ENCODE measurements at places on chromosomes 1 and 21.

GRCh38 chr1:26889551-26890466 lies at the start of gene GPN2:
Gene GPN2, minus strand, starts transcription at chr1:26890283. Its CDS starts 187 bp downstream, at chr1:26890096.
- peak; percentile 65 for DNase-seq

DNA sequence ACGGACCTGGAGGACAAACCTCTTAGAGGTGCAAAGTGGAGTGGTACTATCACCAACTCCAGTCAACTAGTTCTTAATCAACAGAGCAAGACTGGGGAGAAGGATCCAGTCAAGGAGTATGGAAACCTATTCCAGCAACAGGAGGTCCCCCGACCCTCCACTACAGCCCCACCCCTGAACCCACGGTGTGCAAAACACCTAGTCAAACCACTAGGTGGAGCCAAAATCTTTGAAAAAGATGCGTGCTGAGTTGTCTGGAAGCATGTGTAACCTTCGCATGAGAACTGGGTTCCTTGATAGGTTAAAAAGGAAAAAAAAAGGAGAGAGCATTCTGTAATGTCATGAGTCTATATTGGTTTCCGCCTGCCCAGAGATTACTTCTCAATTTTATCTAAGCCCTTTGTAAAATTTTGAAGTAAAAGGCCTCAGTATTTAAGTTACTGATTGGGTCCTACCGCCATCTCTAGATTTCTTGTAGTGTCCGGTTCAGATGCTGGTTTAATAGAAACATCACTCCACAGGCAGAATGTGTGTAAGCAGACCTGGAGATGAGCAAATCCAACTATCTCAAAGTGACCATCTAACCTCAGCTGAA lies 81.9 kb upstream of the HAO2 start:
- DNase-seq: no peak

DNA sequence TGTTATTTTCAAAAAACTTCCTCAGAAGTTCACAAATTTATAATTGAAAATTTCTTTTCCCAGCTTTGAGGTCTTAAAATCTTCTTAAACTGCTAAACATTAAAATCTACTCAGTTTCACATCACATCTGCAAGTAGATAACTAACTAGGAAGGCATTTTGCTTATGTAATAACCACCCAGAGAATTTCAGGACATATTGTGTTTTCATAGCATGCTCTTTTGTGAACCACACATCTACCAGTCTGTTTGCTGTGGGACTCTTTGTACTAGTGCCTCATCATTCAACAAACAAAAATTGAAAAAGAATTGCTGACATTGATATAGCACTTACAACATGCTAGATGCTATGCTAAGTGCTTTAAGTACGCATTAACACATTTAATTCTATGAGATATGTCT lies 31.6 kb upstream of the C1orf146 start:
- DNase-seq: no peak

GRCh38 chr1:21814981-21815582 lies 3.0 kb downstream of the LDLRAD2 start:
- no peak for DNase-seq

- no peak for DNase-seq
Measured at GRCh38 chr1:8539683-8540082, 221.8 kb downstream of the SLC45A1 start.

DNA sequence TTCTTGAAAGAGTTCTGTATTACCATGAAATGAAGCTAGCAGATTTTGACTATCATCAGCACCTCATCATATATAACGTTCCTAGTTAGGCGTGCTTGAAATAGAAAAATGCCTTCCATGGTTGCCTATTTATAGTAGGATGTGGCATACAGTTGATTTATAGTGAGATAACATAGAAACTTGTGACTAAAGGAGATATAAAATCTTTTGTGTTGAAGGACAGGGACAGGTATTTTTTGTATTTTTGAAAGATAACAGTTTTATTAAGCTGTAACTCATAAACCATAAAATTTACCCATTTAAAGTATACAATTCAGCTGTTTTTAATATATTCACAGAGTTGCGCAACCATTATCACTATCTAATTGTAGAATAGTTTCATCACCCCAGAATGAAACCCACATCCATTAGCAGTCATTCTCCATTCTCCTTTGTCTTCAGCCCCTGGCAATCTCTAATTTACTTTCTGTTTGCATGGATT lies 19.3 kb downstream of the SPEN start:
- DNase-seq: no peak

- no peak for DNase-seq
Measured at GRCh38 chr1:1427106-1427819, 6.2 kb upstream of the ANKRD65 start.

- DNase-seq: peak; percentile 12
Measured at GRCh38 chr1:210132582-210132981, 100.0 kb upstream of the SERTAD4 start.

DNA sequence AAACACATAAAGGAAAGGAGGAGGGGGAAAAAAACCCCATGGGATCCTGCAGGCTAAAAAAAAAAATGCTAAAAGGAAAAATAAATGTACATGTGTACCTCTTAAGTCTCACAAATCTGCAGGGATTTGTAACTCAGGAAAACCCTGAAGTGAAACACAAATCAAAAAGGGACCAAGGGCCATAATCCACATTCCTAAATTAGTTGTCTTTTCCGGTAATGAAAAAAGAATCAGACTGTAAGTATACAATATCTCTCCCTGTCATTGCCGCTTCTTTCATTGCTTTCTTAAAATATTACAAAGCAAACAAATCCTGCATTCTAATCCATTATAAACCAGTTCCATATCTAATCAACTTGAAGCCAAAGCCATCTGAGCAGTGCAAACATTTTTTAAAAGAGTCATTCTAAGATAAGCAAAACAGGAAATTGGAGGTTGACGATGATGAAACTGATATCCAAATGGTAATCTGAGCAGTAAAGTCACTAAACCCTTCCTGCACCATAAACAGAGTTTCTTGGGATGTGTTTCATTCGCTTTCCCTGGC lies 58.7 kb upstream of the SIM2 start:
- DNase-seq: no peak

DNA sequence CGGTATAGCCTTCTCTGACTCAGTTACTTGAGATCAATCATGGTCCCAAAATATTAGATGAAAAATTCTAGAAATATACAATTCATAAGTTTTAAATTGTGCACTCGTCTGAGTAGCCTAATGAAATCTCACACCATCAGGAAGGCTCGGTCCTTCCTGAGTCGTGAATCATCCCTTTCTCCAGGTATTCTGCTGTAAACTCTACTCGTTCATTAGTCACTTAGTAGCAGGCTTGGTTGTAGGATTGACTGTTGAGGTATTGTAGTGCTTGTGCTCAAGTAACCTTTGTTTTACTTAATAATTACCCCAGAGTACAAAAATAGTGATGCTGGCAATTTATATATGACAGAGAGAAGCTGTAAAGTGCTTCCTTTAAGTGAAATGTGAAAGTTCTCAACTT lies 238.7 kb downstream of the OLFM3 start:
- no peak for DNase-seq

GRCh38 chr1:31805318-31805717 lies 10.5 kb downstream of the SPOCD1 start:
- DNase-seq: no peak

DNA sequence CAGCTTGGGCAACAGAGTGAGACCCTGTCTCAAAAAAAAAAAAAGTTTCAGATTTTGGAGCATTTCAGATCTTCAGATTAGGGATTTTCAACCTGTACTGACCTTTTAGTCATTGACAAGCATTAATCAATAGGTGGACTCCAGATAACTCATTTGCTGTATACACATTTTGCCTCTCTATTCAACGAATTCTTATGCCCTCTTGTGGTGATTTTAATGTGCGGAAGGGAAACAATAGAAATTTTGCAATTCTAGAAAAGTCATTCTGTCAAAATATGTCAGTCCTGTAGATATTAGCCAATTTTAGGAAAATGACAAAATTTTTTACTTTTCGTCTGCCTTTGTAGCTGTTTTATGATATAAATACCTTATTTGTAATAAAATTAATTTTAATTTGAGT lies 11.6 kb upstream of the OR2G2 start:
- no peak for DNase-seq

- DNase-seq: no peak
Measured at GRCh38 chr1:96553811-96554210, 167.8 kb upstream of the PTBP2 start.

GRCh38 chr1:242827538-242827937 lies 303.0 kb upstream of the PLD5 start:
- no peak for DNase-seq

- no peak for DNase-seq
Measured at GRCh38 chr1:7171574-7171973, 386.3 kb downstream of the CAMTA1 start.

GRCh38 chr1:216194721-216195120 lies 228.5 kb downstream of the USH2A start:
- no peak for DNase-seq

DNA sequence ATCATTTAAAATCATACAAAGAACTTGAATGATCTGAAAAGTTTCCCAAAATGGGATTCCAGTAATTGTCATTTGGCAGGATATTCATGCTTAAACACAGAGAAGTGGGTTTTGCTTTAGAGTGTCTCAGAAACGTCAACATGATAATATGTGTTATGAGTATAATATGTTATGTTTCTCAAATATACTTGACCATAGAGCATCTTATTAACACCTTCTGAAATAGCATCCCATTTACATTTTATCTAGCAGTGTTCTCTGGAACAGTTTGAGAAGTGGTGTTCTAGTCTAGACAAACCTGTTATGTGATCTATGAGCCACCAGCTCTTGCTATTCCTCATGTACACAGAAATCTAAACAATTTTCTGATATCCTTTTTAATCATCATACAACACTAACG lies 588.8 kb upstream of the PBX1 start:
- no peak for DNase-seq

- no peak for DNase-seq
Measured at GRCh38 chr1:208868554-208868953, 624.4 kb upstream of the PLXNA2 start.

- DNase-seq: no peak
Measured at GRCh38 chr1:223829678-223830077, 16.1 kb downstream of the TP53BP2 start.

GRCh38 chr1:29524285-29525065 lies 288.2 kb downstream of the PTPRU start:
- no peak for DNase-seq

GRCh38 chr1:6247651-6248050 lies 3.7 kb downstream of the HES3 start:
- no peak for DNase-seq

GRCh38 chr1:156667610-156667967 lies 9.6 kb downstream of the NES start:
- DNase-seq: no peak

GRCh38 chr1:196951711-196952394 lies 8.3 kb downstream of the CFHR2 start:
- DNase-seq: no peak

DNA sequence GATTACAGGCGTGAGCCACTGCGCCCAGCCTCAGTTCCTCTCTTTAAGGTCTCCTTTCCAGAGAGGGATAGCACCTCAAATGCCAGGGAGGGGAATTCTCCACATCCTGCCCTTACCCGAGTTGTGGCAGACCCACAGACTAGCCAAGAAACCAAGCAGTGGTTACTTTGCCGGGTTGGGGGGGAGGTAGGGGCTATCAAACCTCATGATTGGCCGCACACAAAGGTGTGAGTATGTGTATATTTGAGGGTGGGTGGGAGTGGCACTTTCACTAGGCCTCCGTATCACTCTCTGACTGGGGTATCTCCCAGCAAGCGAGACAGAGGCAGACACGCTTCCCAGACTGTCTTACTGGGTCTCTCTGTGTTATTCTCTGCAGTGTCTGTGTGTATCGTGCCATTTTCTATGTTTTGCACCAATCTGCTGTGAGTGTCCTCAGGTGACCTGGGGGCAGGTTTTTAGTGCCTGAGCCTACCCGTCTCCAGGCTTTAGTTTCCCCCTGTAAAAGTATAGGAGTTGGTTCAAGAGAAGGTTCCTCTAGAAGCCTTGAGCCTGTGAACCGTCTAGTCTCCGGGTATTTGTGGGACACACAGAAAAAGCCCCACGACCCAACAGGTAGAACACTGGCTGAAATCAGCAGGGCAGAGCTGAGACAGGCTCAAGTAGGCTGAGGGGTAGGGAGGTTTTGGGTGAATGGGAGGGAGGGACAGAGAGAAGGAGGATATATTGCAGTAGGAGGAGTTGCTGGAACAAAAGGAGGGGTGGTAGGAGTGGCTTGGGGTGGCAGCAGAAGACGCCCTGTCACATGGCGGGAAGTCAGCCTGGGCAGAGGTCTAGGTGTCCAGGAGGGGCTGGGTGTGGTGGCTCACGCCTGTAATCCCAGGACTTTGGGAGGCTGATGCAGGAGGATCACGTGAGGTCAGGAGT lies 10.3 kb downstream of the LMNA start:
- no peak for DNase-seq

DNA sequence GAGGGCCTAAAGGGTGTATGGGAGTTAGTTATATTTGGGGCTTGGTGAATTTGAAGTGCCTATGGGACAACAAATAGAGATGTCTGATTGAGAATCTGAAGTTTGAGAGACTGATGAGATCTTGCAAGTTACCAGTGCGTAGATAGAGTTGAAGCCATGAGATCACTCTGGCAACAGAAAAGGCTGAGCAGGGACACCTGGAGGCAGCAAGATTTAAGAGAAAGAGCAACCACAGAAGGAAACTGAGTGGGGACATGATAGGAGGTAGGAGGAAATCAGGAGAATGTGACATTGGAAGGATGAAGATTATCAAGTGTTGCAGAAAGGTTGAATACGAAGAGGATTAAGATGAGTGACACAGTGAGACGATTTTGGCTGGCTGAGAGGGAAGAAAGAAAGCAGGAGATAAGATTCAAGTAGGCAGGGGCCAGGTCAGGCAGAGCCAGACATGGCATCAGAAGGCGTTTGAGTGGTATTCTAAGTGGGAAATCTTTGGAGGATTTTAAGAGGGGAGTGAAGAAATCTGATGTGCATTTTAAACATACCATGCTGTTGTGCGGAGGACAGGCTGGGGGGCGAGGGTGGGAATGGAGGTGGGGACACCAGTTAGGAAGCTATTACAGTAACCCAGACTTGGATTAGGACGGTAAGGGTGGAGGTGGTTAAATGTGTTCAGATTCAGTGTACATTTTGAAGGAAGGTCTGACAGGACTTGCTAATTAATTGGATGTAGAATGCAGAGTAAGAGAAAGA lies 3.0 kb upstream of the MPL start:
- DNase-seq: no peak

GRCh38 chr1:89310976-89311375 lies 38.3 kb upstream of the GBP5 start:
- DNase-seq: no peak

DNA sequence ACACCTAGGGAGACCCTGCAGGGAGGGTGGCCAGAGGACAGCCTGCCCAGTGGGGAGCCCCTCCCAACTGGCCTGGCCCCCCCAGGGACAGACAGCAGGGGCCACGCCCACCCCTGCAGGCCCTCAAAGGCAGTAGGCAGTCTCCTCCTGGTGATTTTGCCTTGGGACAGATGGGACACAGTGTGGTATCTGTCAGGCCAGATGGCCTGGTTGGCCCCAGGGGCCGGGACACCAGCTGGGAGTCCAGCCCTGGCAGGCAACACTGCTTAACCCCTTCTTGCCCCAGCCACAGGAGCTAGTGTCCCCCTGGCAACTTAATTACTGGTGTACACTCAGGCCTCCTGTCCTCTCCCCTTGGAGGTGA lies 17.8 kb downstream of the IFFO2 start:
- DNase-seq: no peak
